ENCODE measurements at places on chromosomes 12 and 14.

GRCh38 chr12:105252901-105253300, 16.9 kb upstream of the APPL2 start:
- no peak for DNase-seq

DNA sequence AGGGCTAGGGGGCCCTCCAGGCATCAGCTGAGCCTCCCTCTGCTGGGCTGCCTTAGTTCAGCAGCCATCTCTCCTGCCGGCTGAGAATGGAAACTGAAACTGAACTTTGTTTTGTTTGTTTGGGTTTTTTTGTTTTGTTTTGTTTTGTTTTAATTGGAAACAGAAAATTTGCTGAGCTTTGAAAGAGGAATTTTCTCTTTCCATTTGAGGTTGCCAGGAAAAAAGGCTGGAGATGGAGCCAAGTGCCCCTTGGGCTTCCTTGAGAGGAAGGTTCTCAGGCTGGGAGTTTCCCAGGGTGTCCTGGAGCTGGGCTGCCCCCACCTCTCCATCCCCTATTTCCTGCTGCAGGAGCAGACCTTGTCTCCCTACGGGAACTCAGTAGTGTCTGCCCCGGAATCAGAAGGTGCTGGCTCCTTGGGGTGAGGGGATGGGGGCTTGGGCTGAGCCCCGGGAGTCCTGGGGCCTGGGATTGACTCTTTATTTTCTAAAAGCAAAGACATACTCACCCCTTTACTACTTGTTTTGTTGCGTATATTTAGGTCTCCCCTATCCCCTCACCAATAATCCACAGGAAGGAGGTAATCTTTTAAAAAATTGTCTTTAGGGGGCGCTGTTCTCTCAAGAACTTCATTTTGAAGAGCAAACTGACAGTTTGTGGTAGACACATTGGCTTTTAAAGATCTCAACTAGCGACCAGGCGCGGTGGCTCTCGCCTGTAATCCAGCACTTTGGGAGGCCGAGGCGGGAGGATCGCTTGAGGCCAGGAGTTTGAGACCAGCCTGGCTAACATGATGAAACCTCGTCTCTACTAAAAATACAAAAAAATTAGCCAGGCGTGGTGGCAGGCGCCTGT, 21.3 kb upstream of the OASL start:
- DNase-seq, result no peak

- DNase-seq, result no peak
Observed at GRCh38 chr12:124779161-124780141, 84.2 kb downstream of the SCARB1 start.

GRCh38 chr12:52528641-52529143, 8.5 kb upstream of the KRT5 start:
- no peak for DNase-seq

DNA sequence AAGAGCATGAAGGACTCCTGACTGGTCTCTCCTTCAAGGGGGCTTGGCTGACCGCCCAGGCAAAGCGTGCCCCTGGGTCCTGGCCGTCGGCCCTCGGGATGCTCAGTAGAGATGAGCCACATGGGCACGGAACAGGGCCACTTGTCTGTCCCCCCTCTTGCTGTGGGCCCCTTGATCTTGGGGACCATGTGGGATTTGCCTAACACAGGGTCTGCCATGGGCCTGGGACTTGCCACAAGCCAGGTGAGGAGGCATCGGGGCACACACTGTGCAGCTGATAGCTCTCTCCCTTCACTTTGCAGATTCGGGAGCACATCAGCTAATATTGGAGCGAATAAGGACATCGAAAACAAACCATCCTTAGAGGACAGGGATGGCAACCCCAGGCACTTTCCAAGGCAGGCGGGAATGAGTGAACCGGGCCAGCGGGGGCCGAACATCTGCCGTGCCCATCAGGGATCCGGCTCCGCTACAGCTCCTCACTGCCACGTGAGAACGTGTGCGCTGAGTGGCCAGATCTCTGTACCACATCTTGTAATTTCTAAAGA, 88.1 kb downstream of the PIWIL1 start:
- DNase-seq, result no peak

GRCh38 chr14:81311778-81312177, 88.3 kb downstream of the STON2 start:
- no peak for DNase-seq

GRCh38 chr12:62910549-62911169, 24.3 kb downstream of the PPM1H start:
- no peak for DNase-seq

GRCh38 chr14:31855262-31855661, 221.8 kb upstream of the ARHGAP5 start:
- no peak for DNase-seq

DNA sequence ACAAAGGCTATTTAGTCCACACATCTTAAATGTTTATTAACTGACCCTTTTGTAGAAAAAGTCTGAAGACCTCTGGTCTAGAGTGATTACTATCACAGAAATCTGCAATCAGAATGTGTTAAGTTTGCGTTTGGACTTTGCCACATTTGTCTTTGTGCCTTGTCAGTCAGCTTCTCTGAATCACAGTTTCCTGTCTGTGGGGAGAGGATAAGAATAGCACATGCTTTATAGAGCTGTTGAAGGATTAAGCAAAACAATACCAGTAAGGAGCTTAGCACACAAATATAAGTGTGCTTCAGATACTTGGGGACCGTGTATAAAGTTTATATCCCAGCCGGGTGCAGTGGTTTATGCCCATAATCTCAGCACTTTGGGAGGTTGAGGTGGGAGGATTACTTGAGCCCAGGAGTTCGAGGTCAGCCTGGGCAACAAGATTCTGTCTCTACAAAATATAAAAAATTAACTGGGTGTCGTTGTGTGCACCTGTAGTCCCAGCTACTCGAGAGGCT, 63.0 kb upstream of the BTG1 start:
- no peak for DNase-seq

DNA sequence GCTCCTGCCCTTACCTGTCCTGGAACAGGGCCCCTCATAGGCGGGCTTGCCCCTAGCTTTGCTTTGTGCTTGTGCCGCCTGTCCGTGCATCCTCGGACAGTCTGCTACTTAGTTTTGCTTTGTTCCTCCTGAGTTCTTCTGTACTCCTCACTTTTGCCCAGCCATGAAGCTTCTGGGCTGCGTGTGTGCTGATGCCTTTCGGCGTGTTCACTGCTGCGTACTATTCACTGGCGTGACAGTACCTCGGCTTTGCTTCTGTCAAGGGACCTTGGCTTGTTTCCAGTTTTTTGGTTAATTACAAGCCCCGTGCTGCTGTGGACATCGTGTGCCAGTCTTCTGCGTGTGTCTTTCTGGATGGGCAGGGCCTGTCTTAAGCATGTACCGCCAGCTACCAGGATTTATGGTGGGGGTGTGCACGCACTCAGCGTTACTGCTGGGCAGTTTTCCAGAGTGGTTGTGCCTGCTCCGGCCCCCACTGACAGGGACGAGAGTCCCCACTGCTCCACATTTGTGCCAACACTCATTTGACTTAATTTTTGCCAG, 2.5 kb downstream of the PACS2 start:
- DNase-seq, result no peak

- DNase-seq, result no peak
Observed at GRCh38 chr12:109727039-109727723, 13.6 kb downstream of the FAM222A start.

DNA sequence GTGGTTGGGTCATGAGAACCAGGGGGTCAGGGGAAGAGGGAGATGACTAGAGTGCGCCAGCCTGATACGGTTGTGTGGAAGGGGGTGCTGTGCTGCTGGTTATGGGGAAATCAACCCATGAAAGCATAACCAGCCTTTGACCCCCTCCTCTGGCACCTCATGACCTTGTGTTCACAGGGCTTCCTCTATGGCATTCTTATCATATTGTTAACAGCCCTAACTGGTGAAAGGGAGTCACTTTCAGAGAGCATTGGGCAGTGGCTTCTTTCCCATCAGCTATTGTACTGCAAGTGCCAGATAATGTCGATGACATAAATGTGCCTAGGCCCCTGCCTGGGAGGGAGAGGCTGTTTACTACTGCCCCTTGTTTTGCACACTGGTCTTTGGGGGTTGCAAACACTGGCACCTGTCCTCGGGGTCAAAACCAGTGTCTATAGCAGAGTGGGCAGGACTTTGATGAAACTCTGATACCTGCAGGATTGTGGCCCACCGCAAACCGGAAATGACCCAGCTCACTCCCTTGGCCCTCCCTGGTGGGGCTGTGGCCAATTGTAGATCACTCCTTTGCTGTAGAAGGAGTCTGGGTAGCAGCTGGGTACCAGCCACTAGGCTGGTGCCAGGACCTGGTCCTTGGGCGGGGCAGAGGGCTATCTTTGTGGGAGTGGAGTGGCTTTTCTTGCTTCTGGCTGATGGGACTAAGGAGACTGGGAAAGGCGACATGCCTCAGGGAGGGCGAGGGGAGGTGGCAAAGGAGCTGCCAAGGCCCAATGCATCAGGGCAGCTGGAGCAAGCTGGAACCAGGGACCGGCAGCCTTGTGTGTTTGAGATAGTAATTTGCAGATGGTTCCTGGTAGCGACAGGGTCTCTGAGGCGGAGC, 634 bp upstream of the TMEM63C start:
- DNase-seq, result no peak

DNA sequence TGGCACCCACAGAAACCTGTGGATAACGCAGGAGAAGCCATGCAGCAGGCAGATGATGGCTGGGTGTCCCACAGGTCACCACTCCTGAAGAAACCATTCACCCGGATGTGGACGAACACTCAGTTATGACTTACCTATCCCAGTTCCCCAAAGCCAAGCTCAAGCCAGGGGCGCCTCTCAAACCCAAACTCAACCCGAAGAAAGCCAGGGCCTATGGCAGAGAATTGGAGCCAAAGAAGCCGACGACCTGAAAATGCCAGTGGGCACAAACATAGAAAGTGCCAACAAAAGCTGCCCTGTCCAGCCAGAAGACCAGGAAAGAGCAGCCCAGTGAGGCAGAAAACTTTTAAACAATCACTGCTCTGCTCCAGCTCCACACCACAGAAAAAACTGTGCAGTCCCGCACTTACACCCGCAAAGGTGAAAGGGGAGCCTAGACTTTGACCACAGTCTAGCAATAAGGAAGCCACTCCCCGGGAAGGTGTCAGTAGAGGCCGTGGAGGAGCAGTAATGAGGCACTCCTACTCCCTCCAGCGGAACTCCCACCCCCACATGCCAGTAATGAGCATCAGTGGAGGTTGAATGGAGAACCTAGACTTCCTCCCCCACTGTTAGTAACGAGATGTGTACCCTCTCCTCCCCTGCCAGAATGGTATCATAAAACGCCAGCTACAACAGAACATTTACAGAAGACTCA, 6.0 kb upstream of the ACVRL1 start:
- DNase-seq, result no peak

GRCh38 chr14:21066882-21067502, 3.1 kb upstream of the ARHGEF40 start:
- no peak for DNase-seq

DNA sequence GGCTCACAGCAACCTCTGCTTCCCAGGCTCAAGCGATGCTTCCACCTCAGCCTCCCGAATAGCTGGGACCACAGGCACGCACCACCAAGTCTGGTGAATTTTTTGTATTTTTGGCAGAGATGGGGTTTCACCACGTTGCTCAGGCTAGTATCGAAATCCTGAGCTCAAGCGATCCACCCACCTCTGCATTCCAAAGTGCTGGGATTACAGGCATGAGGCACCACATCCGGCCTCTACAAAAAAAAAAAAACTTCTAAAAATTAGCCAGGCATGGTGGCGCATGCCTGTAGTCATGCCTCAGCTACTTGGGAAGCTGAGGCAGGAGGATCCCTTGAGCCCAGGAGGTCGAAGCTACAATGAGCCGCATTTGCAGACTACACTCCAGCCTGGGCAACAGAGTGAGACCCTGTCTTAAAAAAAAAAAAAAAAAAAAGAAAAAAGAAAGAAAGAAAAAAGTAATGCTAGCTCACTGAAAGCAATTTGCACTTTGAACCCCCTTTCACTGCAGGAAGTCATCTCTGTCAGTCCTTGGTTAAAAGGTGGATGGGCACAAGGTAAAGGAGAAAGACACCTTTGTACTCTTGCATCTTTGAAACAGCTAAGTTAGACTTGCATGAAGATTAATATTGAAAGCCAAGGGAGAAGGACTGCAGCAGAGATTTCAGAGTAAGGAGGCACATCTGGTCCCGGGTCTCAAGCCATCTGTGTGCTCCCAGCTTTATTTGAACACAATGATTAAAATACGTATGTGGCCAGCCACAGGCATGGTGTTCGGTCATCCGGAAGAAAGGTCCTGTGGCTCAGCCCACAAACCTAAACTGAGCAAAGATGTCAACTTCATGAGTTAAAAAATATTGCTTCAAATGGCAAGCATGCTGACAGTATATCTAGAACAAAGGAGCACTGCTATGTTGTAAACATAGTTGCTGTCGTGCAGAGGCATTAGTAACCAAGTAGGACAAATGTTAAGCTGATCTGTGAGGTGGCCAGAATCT, 103.8 kb upstream of the HMGA2 start:
- no peak for DNase-seq

- DNase-seq, result no peak
Observed at GRCh38 chr14:53295985-53296582, 143.0 kb upstream of the DDHD1 start.

- DNase-seq, result no peak
Observed at GRCh38 chr12:98154850-98155249, 360.5 kb upstream of the TMPO start.

DNA sequence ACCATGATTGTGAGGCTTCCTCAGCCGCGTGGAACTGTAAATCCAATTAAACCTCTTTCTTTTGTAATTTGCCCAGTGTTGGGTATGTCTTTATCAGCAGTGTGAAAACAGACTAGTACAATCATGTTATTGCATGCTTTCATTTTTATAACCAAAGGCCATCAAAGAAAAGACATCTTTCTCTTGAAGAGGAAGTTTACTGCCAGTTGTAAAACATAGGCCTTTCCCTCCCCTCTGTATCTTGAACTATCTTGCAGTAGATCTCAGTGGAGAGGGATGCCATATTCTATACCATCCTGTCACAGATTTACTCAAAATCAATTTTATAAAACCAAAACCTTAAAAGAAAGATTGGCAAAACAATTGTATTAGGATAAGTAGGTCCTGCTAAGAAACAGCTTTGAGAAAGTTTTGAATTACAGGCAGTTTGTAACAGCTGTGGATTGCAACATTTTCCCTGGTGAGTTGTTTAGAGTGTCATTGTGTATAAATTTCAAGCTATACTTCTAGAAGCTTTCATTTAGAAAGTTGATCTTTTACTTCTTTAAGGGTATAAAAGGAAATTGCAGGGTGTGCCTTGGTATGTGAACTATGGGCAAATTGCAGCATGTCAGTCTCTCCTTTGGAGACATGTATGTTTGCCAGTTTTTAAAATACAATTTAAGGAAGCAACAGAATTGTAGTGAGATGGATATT, 128.0 kb downstream of the ATP23 start:
- no peak for DNase-seq

DNA sequence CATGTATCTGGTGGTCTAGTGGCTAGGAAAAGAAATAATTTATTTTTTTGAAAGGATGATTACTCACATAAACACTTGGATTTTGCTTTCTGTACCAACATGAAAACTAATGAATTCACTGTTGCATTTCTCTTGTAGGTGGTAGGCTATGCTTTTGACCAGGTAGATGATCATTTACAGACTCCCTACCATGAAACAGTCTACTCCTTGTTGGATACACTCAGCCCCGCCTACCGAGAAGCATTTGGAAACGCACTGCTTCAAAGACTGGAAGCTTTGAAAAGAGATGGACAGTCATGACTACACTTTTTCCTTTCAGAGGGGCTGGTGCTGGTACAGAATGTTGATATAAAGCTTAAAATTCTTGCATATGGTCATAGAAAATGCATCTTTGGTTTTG, 6.5 kb upstream of the AK7 start:
- DNase-seq, result no peak

- DNase-seq, result no peak
Observed at GRCh38 chr14:51155326-51155725, 60.4 kb upstream of the TRIM9 start.
